ENCODE measurements at places on chromosomes 12 and 14.

- DNase-seq: no peak
Observed at GRCh38 chr12:53600490-53601295, 25.5 kb downstream of the ATF7 start.

DNA sequence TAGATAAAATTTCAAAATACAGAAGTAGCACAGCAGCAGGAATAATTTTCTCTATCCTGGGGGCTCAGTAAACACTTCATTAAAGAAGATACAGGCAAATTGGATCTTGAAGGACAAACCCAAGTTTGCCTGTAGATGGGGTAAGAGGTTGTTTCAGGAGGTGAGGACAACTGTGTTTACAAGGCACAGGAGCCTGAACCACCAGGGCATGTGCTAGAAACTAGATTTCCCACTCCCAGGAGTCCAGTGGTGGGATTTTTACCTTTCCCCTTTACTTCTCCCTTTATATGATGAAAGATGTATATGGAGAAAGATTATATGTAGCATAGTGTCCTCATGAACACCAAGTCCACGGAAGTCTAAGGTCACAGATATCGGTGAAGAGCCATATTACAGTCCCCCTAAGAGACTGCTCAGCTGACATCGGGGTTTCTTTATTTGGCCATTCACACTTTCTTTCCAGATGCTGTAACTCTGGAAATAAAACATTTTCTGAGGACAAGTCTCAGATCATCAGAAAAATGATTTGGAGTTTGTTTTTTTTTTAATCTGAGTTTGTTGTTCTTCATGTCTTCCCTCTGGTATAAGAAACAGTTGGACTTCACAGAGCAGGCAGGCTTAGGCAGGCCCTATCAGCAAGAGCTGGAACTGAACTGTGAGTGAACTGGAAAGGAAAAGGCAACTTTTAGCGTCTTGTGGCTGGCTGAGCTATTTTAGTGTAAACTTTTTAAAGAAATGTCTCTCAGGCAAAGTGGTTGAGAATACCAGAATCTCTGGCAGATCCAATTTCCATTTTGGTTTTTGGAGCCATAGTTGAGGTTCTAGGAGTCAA, 8.0 kb upstream of the EVL start:
- no peak for DNase-seq

DNA sequence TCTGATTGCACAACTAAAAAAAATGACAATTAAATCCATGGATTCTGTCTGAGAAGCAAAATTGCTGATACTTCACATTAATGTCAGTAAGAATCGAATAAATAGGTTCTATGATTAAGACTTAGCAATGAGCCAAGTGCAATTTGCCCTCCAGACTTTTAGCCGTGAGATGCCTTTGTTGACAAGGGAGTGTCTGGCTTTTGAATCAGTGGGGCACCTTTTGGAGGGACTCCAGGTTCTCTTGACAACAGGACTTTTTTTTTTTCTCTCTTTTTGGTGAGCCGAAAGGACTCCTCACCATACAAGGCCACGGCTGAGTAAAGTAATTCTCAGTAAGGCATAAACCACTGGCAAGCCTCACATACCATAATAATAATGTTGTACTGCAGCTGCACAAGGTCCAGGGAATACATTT, 4.7 kb upstream of the MDM1 start:
- DNase-seq: no peak

DNA sequence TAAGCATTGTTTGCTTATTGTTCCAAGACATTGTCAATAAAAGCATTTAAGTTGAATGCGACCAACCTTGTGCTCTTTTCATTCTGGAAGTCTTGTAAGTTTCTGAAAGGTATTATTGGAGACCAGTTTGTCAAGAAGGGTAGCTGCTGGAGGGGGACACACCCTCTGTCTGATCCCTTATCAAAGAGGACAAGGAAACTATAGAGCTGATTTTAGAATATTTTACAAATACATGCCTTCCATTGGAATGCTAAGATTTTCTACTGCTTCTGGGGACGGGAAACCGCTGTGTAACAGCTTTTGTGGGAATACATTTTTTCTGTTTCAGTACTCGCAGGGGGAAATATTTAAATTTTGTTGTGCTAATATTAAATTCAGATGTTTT, 3.5 kb downstream of the FOS start:
- DNase-seq: no peak

DNA sequence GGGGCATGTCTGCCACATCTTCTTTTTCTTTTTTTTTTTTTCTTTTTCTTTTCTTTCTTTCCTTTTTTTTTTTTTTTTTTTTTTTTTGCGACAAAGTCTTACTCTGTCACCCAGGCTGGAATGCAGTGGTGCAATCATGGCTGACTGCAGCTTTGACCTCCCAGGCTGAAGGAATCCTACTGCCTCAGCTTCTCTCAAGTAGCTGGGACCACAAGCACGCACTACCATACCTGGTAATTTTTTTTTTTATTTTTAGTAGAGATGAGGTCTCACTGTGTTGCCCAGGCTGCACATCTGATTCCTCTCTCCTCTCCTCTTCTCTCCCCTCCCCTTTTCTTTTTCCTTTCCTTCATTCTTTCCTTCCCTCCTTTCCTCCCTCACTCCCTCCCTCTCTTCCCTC, 18.5 kb downstream of the SLC15A5 start:
- no peak for DNase-seq

GRCh38 chr12:118465706-118466105, 89.4 kb downstream of the SUDS3 start:
- no peak for DNase-seq

DNA sequence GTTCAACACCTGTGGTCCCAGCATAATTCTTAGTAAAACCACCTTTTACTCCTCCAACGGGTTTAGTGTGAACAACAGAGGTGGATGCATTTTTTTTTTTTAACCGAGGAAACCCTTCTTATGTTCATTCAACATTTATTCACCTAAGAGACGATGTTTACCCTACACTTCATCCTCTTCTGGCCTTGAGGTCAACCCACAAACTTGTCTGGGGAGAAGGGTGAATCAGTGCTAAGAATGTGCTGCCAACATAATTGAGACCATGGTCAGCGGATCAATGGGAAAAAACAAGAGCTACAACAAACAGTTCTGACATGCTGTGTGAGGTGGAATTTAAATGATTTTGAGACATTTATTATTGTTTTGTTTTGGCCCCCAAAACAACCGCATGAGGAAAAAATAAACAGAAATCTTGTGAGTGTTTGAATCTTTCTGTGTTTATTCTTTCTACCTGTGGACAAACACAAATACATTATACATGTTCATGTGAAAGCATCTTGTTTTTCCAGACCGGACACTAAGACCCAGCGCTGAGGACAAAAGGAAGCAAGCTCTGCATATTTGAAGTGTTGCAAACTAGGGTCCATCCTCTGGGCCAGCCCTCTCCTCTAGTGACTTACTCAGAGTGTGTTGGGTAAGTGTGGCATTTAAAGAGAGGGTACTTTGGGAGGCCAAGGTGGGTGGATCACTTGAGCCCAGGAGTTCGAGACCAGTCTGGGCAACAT, 5.1 kb upstream of the USP30 start:
- no peak for DNase-seq

- no peak for DNase-seq
Observed at GRCh38 chr14:74508844-74509428, 15.4 kb downstream of the ISCA2 start.

- DNase-seq: no peak
Observed at GRCh38 chr14:51185754-51186153, 54.3 kb upstream of the TMX1 start.

DNA sequence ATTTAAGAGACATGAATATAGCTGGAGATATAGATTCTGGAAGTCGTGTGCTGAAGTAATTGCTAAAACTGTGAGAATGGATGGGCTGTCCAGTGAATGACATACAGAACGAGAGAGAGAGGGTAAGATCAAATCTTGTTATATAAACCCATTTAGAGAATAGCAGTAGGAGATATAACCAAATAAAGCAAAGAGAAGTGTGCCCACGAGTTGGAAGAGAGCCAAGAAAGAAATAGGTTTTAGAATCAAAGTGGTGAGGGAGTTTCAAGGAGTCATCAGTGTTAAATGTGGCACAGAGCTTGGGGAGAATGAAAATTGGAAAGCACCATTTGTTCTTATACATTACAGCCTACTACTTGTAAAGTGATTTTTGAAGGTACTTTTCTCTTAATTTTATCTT, 19.2 kb downstream of the TOGARAM1 start:
- no peak for DNase-seq

- no peak for DNase-seq
Observed at GRCh38 chr12:123363390-123363739, 1.3 kb downstream of the SBNO1 start.

DNA sequence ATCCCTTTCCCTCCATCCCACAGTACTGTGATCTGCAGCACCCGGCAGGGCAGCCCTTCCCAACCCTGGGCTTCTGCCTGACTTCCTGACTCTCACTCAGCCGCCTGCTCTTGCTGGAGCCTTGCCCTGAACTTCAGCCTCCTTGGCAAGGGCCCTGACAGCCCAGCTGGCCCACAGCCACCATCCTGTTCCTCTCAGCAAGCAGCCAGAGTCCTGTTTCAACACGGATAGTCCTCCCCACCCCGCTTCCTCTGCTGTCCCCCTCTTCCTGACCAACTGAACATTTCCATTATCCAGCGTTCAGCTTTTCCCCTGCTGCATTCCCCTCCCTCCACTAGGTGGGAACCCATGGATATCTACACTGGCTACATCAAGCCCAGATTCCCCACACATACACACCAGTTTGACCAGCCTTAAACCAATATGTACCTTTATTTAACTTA, 74.0 kb upstream of the MDM1 start:
- no peak for DNase-seq

- no peak for DNase-seq
Observed at GRCh38 chr12:19430988-19431387, 8.3 kb upstream of the AEBP2 start.

- no peak for DNase-seq
Observed at GRCh38 chr12:13171921-13172859, 24.3 kb upstream of the EMP1 start.

- DNase-seq: no peak
Observed at GRCh38 chr12:65460063-65460462, 181.6 kb downstream of the MSRB3 start.

DNA sequence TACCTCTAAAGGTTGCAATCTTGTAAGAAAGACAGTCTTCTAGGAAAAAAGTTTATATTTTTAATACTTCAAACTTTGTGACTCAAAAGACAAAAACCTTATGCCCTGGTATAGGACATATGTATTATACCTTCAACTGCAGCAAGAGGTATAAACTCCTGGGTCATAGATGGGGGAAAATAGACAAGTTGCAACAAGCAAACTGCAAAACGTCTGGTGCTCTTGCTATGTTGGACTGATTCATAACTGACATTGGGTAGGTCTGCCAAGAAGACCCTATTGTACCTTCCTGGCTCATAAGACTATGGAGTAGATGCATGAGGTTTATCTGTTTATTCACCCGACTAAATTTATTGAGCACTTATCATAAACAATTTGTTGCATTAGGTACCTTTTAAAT, 40.9 kb downstream of the BEST3 start:
- DNase-seq: no peak

- no peak for DNase-seq
Observed at GRCh38 chr14:105709281-105710118, 183.1 kb downstream of the TMEM121 start.

- peak; percentile 93 for DNase-seq
Observed at GRCh38 chr14:22556021-22556989, 32.7 kb downstream of the DAD1 start.

Data from stimulated activated CD8-positive, alpha-beta memory T cell treated with anti-CD3 and anti-CD28 coated beads, Interleukin-7, amount 100 ng/mL, for 1 hour (primary cell).